Brain (organoid and tissue), 16 donors: ENCODE measurements at places on chromosomes 3 and 15.

DNA sequence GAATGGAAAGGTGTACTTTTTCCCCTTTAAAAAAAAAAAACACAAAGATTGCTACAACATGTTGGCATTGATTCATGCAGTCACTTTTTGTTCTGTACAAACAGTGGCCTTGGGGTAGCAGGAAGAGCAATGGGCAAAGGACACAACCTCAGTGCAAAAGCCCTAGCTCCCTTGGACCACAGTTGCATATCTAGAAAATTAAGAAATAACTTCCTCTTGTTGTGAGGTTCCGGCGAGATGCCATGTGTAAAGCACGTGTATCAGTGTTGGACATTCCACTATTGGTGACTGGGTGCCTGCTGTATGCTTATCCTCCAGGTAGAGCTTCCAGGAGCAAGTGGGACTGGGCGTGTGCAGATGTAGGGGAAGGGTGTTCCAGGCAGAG, 164.5 kb downstream of the THSD4 start:
- DNase-seq = no peak

- DNase-seq = no peak
Measured at GRCh38 chr3:72488738-72489035, 359.6 kb downstream of the SHQ1 start.

- no peak for DNase-seq
Measured at GRCh38 chr3:15092686-15093085, 6.3 kb downstream of the RBSN start.

GRCh38 chr3:192577271-192577670, 150.1 kb downstream of the FGF12 start:
- no peak for DNase-seq

DNA sequence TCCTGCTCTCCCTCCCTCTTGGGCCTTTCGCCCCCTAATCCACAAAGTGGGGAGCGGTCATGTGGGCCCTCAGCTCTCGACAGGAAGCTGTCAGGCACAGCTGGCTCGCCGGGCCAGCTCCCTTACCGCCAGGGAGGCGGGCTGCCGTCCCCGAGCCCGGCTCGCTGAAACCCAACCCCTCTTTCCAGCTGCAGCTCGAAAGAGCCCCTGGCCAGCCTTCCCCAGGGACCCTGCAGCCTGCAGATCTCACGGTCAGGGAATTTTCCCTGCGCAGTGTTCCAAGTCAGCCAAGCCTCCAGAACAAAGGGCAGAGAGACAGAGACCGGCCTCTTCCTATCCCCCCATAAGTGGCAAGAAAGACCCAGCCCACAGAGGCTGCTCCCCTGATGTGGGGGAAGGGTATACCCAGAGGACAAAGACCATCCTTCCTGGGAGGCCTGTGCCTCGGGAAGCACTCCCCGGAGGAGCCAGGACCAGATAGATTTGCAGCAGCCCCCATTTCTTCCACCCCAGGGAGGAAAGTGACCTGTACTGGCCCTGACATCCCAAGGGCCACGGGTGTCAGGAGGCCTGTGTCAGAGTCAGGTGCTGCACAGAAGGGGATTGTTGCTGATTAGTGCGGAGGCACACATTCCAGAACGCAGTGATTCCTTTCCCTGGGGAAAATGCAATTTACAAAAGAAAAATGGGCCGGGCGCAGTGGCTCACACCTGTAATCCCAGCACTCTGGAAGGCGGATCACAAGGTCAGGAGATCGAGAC, 32.6 kb downstream of the MAGEF1 start:
- no peak for DNase-seq

- no peak for DNase-seq
Measured at GRCh38 chr15:45136378-45136764, 6.6 kb downstream of the DUOX1 start.

GRCh38 chr15:32029409-32029861, 880 bp upstream of the CHRNA7 start:
- DNase-seq = peak; percentile 84

- no peak for DNase-seq
Measured at GRCh38 chr15:48798319-48798718, 12.6 kb downstream of the CEP152 start.

GRCh38 chr3:191238321-191238817, 39.3 kb downstream of the OSTN start:
- DNase-seq = no peak

DNA sequence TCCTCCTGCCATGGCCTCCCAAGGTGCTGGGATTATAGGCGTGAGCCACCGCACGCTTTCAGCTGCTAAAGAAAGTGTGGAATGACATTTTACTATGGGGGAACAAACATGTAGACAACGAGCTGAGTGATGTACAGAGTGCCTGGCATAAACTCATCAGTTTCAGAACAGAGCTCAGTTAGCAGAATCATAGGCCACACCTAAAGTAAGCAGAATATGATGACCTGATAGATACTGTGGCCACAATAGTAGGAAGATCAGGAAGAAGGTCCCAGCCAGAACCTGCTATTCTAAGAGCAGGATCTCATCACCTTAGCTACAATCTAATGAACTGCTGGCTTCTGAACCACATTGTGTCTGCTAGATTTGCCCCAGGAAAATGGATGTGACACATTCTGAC, 158.3 kb downstream of the TPRG1 start:
- DNase-seq = no peak

- DNase-seq = peak; percentile 40
Measured at GRCh38 chr15:88776646-88777045, 26.6 kb upstream of the ACAN start.

DNA sequence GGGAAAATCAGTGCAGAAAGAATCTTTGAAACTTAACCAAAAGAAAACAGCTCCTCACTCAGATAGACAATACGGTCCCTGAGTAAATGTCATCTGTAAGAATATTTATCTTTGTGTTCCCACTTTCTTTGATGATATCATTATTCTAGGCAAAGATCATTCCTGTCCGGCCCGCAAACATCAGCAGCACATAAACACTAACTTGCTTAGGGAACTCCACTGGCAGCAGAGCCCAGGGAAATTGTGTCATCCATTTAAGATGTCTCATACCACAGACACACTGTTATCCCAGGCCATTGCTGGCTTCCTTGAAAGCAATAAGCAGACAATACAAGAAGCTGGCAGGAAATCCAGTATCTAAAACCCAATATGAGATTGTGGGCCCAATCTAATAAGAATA, 20.1 kb upstream of the CD96 start:
- peak; percentile 9 for DNase-seq

- DNase-seq = no peak
Measured at GRCh38 chr3:183870563-183870962, 14.1 kb downstream of the PARL start.

GRCh38 chr15:33150431-33150941, 44.0 kb downstream of the FMN1 start:
- no peak for DNase-seq

DNA sequence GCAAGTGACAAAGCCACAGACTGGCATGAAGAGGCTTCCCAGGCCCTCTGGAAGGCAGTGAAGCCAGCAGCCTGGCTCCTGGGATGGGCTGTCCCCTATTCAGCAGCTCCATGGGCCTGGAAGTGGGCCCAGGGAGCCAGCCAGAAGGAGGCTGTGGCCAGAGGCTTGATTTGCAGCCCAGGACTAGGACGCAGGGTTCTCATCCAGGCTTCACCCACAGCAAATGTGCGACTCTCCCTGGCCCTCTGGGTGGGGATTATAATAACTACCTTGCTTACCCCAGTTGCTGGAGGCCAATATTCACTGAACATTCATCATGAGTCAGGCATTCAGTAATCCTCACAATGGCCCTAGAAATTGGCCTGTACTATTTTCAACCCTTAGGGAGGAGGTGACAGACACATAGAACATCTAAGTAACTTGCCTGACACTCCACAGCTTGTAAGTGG, 24.6 kb upstream of the SRP14 start:
- peak; percentile 32 for DNase-seq

DNA sequence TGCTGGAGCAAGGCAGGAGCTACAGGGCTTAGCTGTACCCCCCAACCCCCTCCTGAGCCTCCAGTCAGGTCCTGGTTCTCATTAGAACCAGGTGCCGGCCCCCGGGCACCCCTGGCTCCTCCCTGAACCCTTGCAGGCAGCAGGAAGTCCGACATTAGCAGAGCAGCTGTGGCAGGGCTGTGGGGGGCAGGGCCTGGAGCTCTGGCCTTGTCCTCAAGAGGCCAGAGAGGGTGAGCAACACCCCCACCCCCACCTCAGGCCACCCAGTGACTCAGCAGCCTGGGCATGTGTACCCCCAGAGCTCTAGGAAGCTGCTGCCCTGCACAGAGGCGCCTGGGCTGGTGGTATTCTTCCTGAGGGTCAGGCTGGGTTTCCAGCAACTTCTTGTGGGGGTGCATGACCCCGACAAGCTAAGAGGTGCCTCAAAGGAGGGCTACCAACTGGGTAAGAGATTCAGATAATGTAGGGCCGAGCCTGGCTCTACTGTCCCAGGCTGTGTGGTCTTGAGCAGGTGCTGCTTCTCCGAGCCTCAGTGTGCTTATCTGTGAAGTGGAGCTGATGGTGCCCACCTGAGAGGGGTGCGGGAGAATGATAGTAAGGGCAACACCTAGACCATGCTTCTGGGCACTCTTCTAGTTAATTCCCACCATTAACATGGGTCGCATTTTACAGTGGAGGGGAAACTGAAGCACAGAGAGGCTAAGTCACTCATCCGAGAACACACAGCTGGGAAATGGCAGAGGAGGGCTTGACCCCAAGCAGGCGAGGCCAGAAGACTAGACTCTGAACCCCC, 16.0 kb downstream of the H1-8 start:
- no peak for DNase-seq

GRCh38 chr3:190083635-190084034, 37.1 kb downstream of the P3H2 start:
- DNase-seq = no peak

DNA sequence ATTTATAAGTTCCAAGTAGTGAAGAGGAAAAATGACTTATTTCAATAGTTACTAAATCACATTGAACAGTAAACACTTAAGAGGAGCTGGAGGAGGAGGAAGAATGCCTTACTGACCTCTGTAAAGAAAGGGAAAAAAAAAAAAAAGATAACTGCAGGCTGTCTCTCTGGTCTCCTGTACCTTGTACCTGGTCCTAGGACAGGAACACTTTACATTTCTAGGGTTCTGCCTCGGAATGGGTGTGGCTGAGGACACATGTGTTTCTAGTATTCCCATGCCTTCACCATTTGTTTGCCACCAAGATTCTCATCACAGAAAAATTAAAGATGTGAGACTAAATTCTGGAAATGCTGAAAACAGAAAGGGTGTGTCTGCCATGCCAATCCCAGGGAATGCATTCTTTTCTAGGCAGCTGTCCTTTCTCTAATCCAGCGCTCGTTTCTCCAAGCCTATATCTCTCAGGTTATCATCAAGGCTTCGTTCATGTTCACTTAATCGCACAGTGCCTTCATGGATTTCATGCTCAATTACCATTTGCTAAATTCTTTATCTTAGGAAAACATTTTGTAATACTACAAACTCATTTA, 1208.3 kb downstream of the OTOL1 start:
- DNase-seq = no peak

GRCh38 chr3:118682921-118683320, 351.7 kb downstream of the IGSF11 start:
- DNase-seq = no peak

DNA sequence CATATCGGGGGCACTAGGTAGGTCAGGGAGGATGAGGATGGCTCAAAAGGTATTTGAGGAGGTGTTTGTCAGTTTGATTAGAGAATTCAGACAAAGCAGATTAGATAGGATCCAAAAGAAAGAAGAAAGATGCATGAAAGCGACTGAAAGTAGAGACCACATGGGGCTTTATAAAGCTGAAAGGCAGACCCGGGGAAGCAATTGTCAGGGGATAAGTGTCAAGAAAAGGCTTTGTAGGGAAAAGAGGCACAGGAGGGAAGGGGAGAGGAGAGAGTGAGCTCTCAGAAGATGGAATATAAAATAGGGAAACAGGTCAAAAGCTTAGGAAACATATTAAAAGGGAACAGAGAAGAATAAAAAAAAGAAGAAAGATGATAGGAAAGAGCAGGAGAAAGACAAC, 308.2 kb upstream of the RORA start:
- DNase-seq = no peak

- DNase-seq = no peak
Measured at GRCh38 chr3:126209741-126210140, 29.4 kb upstream of the ALDH1L1 start.

GRCh38 chr3:79586232-79586631, 181.6 kb downstream of the ROBO1 start:
- DNase-seq = no peak

GRCh38 chr3:55937301-55937700, 450.2 kb upstream of the WNT5A start:
- no peak for DNase-seq

DNA sequence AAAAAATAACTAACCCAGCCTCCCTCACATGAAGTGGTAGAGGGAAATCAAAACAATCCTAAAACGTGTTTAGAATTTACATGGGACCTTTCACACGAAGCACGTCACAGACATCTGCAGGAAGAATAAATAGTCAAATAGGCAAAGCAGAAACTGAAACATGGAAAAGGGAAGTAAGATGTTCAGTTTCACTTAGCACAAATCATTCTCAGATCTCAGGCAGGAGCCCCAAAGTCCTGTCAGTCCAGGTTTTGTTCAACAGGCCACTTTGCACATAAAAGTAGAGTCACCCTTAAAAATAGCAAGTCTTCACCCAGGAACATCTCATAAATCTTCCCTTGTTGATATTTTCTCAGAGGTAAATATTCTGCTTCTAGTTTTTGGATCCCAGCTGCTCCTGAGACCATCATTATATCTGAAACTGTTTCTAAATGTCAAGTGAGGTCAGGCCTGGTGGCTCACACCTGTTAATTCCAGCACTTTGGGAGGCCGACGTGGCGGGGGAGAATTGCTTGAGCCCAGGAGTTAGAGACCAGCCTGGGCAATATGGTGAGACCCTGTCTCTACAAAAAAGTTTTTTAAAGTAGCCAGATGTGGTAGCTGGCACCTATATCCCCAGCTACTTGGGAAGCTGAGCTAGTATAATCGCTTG, 1.9 kb downstream of the RUBCN start:
- DNase-seq = no peak

- DNase-seq = no peak
Measured at GRCh38 chr3:136675150-136675858, 76.9 kb downstream of the STAG1 start.

GRCh38 chr15:89361451-89362202, 27.0 kb upstream of the POLG start:
- peak; percentile 84 for DNase-seq

- DNase-seq = peak; percentile 77
Measured at GRCh38 chr15:27059610-27060202, 88.7 kb downstream of the GABRG3 start.
